GM03348 (cell line): ENCODE measurements at places on chromosomes 4 and X.

DNA sequence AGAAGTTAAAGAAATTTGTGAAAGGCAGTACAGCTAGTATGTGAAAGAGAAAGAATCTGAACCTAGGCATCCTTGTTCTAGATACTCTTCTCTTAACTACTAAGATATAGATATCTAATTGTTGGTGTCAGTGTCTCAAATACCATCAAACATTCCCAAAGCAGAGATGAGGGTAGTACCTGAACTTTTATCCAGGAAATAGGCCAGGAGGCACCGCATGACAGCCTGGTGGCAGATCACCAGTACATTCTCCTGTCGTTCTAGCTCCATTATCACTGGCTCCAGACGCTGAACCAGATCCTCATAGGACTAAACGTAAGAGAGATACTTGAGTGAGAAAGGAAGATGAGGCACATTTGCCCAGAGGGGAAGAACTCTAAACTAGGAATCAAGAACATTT is 16.8 kb downstream of the TRO start:
- no peak for DNase-seq

- DNase-seq = no peak
Observed at GRCh38 chrX:31130457-31131220, 58.8 kb upstream of the FTHL17 start.

DNA sequence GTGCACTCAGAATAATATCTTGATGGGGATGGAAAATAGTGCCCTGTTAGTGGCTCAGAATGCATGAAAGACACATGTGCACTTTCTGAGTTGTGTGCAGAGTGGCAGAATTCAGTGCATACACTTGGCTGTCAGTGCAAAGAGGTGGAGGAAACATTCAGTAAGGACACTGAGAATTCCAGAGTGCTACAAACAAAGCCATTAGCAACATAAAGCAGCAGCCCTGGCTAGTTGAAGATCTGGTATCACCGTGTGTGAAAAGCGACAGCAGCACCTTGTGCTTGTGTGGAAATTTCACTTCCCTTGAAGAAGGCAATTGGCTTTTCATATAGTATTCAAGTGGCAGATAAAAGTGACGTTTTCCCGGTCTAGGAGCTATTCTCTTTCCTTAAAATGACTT is 810.4 kb downstream of the TRIML1 start:
- DNase-seq = no peak

DNA sequence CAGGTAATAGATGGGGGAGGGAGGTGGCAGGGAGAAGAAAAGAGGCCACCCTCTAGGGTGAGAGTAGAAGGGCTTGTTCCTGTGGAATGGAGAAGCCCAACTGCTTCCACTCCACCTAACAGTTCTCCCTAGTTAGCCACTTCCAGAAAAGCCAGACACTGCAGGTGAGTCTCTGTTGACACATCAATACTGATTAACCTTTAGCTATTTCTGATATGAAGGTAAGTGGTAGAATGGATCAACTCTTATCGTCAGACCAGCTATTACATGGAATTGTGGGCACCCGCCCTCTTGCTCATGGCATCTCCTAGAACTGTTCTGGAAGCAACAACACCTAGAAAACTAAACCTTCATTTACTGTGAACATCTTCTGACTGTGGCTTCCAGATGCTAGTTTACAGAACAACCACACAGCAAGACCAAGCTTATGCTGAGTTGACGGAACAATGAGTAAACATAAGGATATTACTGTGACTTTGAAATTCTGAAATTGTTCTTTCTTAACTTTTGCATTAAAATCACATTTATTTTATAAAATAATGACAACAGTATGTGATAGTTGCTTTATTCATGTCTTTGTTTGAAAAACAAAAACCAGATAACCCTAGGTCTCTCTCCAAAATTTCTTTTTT is 44.7 kb downstream of the ANXA3 start:
- no peak for DNase-seq

GRCh38 chr4:99723612-99724011 is 66.0 kb upstream of the C4orf54 start:
- peak; percentile 19 for DNase-seq

DNA sequence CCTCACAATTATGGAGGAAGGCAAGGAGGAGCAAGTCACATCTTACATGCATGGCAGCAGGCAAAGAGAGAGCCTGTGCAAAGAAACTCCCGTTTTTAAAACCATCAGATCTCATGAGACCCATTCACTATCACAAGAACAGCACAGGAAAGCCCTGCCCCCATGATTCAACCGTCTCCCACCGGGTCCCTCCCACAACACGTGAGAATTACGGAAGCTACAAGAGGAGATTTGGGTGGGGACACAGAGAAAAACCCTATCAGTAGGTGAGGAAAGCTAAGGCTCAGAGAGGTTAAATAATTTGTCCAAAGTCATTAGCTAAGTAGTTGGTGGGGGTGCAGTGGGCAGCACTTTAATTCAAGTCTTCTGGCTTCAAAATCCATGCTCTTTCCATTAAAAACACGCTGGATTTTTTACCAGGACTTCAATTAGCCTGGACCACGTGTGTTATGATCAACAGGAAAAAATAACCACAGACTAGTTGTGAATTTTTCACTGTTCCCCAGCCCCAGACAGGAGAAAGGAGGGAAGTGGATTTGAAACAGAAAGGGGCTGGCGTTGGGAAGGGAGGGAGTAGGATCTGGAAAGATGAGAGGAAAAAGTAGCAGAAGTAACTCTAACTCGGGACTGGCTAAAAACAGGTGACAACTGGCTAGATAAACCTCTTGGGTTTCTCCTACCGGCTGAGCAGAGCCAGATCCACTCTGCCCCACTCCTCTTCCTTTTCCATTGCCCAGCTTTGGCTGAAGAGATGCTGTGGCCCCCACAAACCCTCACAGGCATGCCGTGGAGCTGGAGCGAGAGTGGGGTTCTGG is 986 bp downstream of the MTMR8 start:
- DNase-seq = no peak

GRCh38 chr4:79141530-79141929 is 184.3 kb downstream of the NAA11 start:
- peak; percentile 8 for DNase-seq

DNA sequence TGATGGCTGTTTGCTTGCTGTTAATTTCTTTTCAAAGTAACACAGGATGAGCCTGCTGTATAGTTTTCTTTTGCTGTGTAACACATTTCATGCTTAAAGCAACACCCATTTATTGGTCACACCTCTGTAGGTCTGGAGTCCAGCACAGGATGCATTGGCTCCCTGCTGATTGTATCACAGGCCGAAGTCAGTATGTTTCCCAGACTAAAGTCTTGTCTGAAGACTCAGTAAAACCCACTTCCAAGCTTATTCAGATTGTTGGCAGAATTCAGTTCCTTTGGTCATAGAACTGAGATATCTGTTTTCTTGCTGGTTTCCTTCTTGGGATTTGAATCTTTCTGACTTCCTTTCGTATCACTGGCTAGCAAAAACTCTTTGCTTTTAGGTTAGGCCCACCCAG is 54.3 kb downstream of the LRP2BP start:
- no peak for DNase-seq

DNA sequence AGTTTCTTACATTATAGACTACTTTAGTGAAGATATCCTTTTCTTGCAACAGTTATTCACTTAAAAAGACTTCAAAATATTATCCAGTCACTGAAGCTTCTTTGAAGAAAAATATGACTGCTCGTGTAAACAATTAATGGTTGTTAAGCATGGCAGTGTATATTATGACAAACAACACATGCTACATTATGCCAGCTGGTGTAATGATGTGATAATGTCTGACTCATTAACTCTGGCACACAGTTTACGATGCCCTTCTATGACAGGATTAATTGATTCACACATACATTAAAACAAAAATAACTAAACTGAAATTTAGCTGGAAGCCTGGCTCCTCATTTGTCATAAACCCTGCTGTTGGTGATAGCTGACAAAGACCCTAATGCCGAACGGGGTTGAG is 22.4 kb downstream of the GK2 start:
- no peak for DNase-seq

GRCh38 chr4:151045907-151046306 is 30.8 kb upstream of the LRBA start:
- no peak for DNase-seq

GRCh38 chr4:142092941-142093340 is 456.6 kb downstream of the IL15 start:
- no peak for DNase-seq

DNA sequence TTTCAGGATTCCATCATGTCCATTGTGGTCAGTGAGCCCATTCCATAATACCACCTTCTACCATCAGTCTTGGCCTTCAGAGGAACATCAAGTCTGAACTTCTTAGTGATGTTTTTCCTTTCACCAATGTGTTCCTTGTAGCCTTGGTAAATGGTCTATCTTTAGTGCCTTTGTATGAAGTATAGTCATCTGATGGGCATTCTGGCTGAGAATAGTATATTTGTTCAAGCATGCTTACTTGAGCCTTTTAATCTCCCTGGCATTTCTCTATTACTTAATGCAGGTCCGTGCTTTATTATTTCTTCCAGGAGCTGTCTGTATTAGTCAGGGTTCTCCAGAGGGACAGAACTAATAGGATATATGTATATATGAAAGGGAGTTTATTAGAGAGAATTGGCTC is 99.7 kb downstream of the TLL1 start:
- no peak for DNase-seq

DNA sequence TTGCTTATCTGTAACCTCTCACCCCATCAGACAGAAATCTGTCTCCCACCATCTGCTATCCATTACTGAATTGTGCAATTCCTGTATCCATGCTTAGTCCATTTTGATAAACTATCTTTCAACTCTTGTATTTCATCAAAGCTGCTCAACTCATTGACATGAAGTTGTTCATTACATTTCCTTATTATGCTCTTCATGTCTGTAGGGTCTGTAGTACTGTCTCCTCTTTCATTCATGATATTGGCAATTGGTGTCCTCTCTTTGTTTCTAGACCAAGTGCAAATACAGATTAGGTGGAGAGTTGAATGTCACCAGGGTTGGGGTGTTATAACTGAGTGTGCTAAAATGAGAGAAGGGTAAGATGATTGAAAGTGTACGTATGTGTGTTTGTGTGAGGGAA is 69.2 kb upstream of the ADRA2C start:
- no peak for DNase-seq

GRCh38 chr4:184115399-184115798 is 102.3 kb downstream of the ENPP6 start:
- no peak for DNase-seq

GRCh38 chr4:73613130-73613529 is 7.1 kb downstream of the RASSF6 start:
- DNase-seq = no peak

DNA sequence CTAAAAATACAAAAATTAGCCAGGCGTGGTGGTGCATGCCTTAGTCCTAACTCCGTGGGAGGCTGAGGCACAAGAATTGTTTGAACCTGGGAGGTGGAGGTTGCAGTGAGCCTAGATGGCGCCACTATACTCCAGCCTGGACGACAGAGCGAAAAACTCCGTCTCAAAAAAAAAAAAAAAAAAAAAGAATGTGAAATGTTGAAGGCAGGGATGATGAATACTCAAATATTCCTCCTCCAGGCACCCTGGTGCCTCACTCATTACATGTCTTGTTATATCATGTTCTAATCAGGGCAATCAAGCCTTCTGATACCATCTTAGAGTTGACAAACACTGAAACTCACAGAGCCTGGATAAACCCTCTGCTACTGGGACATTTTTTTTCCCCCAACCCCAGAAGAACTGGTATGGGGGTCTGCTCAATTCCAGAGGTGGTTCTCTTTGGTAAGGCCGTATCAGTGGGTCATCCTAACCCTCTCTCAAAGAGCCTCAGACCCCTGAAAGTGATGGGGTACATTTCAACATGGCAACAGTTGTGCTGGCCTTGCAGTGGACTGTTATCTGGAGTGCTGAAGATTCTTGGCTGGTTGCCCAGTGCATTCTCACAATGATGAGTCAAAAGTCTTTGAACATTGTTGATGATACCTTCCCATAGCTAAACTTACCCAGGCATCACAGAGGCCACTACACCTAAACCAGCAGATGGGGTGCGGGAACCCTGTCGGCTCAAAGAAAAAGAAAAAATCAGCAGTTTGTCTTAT is 2.4 kb upstream of the SH3KBP1 start:
- peak; percentile 21 for DNase-seq

- peak; percentile 63 for DNase-seq
Observed at GRCh38 chr4:121484633-121485032, 103.8 kb upstream of the QRFPR start.

GRCh38 chr4:127832585-127832984 is 48.1 kb upstream of the PLK4 start:
- no peak for DNase-seq

GRCh38 chrX:153947009-153947769 is 2.7 kb upstream of the RENBP start:
- peak; percentile 82 for DNase-seq

DNA sequence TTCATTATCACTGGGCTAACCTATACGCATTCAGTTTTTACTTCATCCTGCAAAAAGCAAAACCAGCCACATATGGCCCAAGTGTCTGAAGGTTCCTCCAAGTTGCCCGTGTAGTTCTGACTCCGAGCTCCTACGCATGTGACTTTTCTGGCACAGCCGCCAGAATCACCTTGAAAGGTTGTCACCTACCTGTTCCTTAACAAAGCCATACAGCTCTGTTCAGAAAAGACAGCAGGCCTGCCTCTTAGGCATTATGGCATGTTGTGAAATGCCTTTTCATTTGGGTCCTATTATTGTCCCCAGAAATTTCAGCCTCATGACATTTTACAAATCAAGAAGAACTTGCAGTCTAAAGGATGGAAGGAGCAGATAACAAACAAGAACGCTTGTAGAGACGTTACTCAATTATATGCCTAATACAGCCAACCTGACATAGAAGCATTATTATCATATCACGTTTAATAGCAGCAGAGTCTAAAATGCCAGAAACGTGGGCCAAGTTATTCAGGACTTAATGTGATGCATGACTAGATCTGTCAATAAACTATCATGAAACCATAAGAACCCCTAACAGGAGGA is 118.5 kb downstream of the RBM47 start:
- no peak for DNase-seq

DNA sequence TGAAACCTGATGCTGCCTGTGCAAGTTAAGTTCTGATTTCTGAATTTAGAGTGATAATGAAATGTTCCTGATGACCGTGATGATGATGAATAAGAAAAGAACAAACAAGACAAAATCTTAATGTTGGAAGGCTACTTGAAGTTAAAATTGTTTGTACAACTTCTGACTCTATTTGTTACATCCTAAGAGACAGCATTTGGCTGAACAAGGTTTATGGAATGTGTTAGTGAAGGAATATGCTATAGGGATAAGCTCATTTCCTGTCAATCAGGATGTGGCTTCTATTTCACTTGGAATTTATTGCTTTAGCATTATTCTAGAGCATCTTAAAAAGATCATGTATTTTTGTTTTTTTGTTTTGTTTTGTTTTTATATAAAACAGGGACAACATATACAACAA is 267.5 kb downstream of the FAT4 start:
- DNase-seq = peak; percentile 6

DNA sequence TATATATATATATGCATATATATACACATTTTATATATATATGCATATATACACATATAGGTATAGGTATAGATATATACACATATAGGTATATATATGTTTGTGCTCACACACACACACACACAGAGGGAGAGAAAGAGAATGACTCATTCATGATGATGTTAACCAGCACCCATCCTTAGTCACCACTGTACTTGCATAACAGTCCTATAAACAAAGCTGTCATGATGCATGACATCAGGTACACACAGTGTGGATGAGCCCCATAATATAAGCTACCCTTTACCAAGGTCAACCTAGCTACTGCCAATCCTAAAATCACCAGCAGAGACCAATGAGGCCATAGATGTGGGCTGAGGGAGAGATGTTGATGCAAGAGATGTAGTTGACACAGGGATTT is 1408.0 kb downstream of the RAPGEF2 start:
- no peak for DNase-seq
